Karpas-422 (cell line): ENCODE measurements at places on chromosomes 7 and 10. TPM values are rescaled to one million over a fixed set of nuclear protein-coding genes. Genes with fewer than 3 reads are reported as not detected.

The SLC13A4 gene
- total RNA-seq: not detected in 2 replicates

The PLEKHS1 gene
- total RNA-seq: not detected in 2 replicates

The NPY4R gene
- total RNA-seq: not detected in 2 replicates

The NXPH1 gene
- total RNA-seq: not detected in 2 replicates

The SLC16A12 gene
- total RNA-seq: not detected in 2 replicates

The PIK3CG gene
- 87.6 and 118 TPM in 2 replicates for total RNA-seq

- DNase-seq: peak; percentile 67
These were observed 6.2 kb upstream of the MBL2 start for GRCh38 chr10:52778511-52779392.

DNA sequence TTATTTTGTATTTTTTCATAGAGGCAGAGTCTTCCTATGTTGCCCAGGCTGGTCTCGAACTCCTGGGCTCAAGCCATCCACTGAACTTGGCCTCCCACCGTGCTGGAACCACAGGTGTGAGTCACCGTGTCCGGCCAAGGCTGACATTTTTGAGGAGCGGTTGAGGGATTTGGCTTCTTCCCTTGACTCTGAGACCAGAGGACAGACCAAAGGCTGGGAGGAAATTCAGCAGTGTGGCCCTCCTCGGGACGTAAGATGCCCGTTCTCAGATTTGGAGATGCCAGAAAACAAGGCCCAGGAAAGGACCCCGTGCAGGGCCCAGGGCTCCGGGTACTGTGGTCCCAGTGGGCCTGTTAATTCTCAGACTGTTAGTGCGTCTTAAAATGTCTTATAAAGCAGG, 146.2 kb downstream of the WDR37 start:
- DNase-seq: no peak

DNA sequence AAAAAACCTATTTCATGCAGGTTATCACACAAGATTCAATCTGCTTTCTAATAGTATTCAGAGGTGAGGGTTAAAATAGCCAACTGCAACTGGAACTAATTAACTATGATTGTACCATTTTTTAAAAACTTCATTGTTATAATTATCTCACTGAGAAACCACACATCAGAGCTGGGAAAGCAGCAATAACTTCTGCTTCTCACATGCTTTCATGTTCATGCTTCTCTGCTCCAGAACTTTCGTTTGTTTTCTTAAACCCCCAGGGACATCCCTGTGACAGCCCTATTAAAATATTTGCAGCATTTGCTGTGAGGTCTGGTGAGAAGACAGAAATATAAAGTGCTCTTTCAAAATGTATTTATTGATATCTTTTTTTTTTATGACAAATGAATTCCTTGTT, 389.0 kb upstream of the SORCS1 start:
- no peak for DNase-seq

DNA sequence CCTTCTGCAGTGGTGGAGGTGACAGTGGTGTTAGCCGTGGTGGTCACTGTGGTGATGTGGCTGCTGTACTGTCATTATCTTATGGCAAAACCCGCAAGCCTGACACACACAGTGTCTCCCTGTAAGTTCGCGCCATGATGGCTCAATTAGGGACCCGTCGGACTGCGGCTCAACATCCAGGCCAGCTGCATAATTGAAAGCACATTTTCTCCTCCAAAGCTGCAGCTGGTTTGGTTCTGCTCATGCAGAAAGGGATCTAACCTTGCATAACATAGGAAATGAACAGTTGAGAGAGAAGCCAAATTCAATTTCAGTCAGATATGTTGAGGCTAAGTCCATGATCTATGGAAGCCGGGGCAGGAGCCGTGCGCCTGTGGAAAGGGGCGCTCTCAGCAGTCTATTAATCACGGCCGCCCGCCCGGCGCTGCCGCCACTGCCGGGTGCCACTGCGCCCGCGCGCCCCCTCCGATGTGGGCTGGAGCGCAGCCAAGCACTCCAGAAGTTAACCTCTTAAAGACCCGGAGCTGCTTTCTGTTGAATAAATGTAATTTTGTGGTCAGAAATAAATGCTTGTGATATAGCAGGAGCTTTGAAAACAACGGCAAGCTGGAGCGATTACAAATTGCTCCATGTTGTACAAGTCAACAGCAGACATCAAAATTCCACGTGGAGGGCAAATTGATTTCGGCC, 227.7 kb downstream of the CUX1 start:
- no peak for DNase-seq

- no peak for DNase-seq
These were observed 11.9 kb upstream of the COL1A2 start for GRCh38 chr7:94382746-94383145.

DNA sequence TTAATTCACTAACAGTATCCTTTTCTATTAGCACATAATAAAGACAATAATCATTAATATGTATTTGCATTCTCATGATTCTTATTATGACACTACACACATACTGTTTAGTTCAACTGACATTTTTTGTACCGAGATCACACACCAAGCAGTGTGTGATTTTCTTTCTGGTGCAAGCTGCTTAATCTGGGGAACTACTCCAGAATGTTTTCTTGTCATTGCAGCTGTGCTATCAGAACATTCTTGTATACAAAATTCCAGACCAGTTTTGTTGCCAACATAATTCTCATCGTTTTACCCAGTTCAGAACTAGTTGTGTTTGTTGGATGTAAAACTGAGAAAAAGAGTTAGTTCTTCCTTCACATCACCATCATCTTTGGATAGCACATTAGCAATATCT, 37.4 kb downstream of the VKORC1L1 start:
- no peak for DNase-seq

DNA sequence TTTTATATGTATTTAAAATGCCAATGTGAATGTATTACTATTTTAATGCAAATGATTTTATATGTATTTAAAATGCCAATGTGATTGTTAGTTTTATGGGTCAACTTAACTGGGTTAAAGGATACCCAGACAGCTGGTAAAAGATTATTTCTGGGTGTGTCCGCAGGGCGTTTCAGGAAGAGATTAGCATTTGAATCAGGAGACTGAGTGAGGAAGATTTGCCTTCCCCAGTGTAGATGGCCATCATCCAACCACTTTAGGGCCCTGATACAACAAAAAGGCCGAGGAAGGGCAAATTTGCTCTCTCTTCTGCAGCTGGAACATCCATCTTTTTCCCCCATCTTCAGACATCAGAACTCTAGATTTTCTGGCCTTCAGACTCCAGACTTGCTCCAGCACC, 116.2 kb downstream of the BAMBI start:
- DNase-seq: no peak

GRCh38 chr7:3064067-3064466, 20.4 kb upstream of the CARD11 start:
- DNase-seq: no peak

GRCh38 chr10:99996671-99997648, 12.8 kb downstream of the DNMBP start:
- DNase-seq: peak; percentile 38

DNA sequence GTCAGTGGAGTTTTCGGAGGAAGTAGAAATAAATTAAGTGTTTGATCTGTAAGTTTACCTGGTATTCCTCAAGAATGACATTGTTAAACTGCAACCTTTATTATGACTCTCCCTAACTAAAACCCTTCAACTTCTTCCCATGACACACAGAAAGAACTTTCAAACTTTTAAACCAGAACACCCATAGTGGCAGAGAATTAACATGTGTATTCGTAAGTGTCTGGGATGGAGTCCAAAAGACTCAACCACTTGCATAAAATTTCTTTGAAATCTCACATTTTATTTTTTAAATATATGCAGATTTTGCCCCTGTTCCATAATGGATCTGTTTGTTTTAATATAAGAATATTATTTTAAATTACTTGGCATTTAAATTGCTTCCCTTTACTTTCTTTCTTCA, 54.6 kb upstream of the PLXNA4 start:
- DNase-seq: no peak

DNA sequence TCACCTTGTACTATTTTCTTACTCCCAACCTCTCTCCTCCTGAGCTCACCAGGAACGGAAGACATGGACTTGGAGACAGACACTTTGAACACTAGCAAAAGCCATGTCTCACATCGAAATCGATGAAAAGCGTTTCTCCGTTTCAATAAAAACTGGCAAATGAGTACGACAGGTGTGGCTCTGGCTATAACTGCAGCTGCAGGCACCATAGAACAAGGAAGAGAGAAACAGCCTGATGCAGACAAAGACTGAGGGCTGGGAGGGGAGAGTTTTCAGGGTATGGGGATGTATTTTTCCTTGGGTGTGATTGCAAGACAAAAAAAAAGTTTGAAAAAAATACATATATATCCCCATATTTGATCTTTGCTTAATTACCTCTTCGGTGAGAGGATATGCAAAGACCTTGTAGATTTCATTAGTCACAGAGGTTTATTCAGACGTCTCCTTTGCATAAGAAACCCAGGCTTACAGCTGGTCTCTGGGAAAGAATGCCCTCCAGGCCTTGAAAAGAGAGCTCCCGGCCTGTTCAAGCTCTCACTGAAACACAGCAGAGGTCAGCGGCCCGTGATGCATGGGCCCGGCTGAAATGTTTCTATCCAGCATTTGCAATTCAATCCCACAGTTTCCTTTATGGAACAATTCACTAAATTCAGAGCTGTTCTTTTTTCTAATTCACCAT, 63.1 kb downstream of the TLL2 start:
- DNase-seq: no peak

- DNase-seq: no peak
These were observed 182.4 kb downstream of the CCDC3 start for GRCh38 chr10:12819071-12819470.

GRCh38 chr7:19747740-19748339, 25.6 kb downstream of the TMEM196 start:
- peak; percentile 70 for DNase-seq

DNA sequence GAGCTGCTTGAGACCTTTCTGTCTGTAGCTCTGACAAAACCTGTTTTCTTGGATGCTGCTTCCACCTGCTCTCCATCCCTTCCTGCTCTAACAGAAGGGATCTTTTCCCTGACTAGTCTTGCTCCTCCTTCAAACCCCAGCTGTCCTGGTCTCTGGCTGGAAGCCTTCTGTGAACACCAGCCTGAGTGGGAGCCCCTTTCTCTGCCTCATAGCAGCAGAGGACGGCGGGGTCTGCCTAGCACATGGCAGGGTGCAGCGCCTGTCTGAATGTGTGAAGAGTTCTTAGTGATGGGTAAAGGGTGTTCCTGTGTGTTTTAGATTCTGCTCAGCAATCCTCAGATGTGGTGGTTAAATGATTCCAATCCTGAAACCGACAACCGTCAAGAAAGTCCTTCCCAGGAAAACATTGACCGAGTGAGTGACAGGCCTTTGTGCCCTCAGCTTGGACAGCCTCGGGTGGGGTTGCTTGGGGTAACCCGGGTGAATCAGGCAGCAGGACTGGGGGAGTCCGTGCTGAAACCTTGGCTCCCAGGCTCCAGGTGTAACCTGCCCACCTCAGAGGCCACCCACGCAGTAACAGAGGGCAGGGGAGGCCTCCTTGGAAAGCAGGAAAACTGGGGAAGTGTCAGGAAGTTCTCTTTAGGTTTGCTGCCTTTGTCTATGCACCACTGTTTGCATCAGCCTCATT, 34.1 kb downstream of the NUB1 start:
- DNase-seq: no peak

DNA sequence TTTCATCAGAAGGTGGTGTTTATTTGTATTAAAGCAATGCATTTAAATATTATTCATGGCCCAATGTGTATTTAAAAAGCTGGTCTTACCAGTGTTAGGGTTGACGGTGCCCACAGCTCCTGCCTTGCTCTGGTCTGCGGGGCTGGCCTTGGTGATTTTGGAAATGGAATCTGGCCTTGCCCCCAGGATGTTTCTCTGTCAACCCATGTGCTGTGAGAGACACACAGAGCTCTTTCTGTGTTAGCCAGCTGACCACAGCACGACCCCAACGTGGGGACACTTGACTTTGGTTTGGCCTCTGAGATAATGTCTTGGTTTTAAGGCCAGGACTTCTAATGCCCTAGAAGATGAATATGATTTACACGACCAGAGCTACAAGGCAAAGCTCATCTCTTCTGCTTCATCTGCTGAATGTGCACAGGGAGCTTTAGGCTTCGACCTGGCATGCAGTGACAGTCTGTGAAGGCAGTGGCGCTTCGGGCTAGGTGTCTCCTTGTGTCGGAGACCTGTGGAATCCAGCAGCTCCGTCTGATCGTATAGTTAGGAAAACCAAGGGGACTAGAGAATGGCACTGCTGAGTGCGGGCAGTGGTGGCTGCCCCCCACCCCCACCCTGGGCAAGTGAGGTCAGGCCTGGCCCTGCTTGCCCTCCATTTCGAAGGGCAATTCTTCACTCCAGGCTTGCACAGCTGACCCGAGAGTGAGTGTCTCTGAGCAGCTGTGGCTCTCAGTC, 246.1 kb downstream of the EBF3 start:
- DNase-seq: no peak

GRCh38 chr7:70091362-70091761, 493.1 kb downstream of the AUTS2 start:
- no peak for DNase-seq

DNA sequence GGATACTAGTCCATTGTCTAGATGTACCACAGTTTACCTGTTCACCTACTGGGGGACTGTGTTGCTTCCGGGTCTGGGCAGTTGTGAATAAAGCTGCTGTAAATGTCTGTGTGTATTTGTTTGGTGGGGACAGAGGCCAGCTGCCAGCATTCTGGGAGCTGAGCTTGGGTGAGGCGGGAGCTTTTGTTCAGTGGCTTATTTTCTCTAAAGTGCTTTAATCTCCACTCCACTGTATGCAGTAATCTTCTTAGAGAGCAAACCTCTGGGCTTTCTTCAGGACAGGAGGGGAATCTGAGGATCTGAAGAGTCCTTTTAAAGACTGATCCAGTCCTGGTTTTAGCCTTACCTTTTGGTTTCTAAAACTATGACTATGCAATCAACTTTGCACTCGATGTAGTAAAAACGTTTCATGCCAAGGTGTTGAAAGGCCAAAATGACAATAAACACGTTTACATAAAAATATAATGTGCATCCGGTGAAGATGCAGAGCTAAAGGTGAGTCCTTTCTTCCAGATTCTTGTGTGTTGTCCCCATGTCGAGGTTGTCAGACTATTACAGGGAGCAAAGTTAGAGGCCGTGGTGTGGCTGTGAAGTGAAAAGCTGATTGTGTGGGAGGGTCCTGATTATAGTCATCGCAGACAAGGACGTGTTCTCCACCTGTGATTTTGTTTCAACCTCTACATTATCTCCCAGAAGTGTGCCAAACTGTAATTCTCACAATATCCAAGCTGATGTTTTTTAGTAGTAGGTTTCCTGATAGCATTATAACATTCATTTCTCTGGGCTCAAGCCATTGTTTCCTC, 279.8 kb downstream of the CAMK1D start:
- DNase-seq: no peak

- DNase-seq: peak; percentile 43
These were observed 63.9 kb upstream of the AHR start for GRCh38 chr7:17234398-17235031.

- no peak for DNase-seq
These were observed 19.1 kb upstream of the LRRC18 start for GRCh38 chr10:48958598-48959190.

- DNase-seq: no peak
These were observed 81.6 kb downstream of the ZMIZ1 start for GRCh38 chr10:79150444-79150754.
